ENCODE measurements at places on chromosomes 5 and 9.

- H3K4me1 ChIP-seq = no peaks in the 10 kb centered on the region
- DNase-seq = no peak
- no peaks in the 10 kb centered on the region for H3K27me3 ChIP-seq
- no peak overlapping the region for H3K4me3 ChIP-seq
- no peaks in the 10 kb centered on the region for H3K36me3 ChIP-seq
Measured at GRCh38 chr9:13141629-13142028, 137.9 kb downstream of the MPDZ start.

- H3K4me3 ChIP-seq = no peak overlapping the region
- peaks cover 12% of the 10 kb centered on the region for H3K27me3 ChIP-seq
- no peak for DNase-seq
- no peaks in the 10 kb centered on the region for H3K36me3 ChIP-seq
- no peak overlapping the region for H3K27ac ChIP-seq
Measured at GRCh38 chr5:181005791-181006190, 17.1 kb downstream of the BTNL3 start.

- peaks cover 4% of the 10 kb centered on the region for H3K27me3 ChIP-seq
- no peak overlapping the region for H3K27ac ChIP-seq
- no peak overlapping the region for H3K4me3 ChIP-seq
- DNase-seq = no peak
Measured at GRCh38 chr5:57494104-57495098, 11.8 kb upstream of the ACTBL2 start.

- H3K4me3 ChIP-seq = no peak overlapping the region
- H3K27ac ChIP-seq = no peak overlapping the region
- H3K4me1 ChIP-seq = peaks cover 14% of the 10 kb centered on the region
- DNase-seq = no peak
Measured at GRCh38 chr5:142767911-142768310, 2.3 kb upstream of the ARHGAP26 start.

DNA sequence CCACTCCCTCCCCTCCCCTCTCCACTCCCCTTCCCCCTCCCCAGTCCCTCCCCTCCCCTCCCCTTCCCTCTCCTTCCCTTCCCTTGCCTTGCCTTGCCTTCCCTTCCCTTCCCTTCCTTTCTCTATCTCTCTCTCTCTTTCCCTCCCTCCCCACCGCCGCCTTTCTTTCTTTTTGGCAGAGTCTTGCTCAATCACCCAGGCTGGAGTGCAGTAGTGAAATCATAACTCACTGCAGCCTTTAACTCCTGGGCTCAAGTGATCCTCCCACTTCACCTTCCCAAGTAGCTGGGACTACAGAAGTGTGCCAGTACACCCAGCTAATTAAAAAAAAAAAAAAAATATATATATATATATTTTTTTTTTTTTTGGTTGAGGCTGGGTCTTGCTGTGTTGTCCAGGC, 45.5 kb downstream of the IL31RA start:
- peaks cover 9% of the 10 kb centered on the region for H3K4me1 ChIP-seq
- peaks cover 23% of the 10 kb centered on the region for H3K27me3 ChIP-seq
- H3K4me3 ChIP-seq = no peak overlapping the region
- DNase-seq = no peak

- H3K36me3 ChIP-seq = peaks cover 21% of the 10 kb centered on the region
- no peak overlapping the region for H3K4me3 ChIP-seq
- H3K27ac ChIP-seq = no peak overlapping the region
- DNase-seq = no peak
- H3K4me1 ChIP-seq = peaks cover 14% of the 10 kb centered on the region
- H3K27me3 ChIP-seq = no peaks in the 10 kb centered on the region
Measured at GRCh38 chr5:97163360-97163764, 19.7 kb downstream of the RIOK2 start.

DNA sequence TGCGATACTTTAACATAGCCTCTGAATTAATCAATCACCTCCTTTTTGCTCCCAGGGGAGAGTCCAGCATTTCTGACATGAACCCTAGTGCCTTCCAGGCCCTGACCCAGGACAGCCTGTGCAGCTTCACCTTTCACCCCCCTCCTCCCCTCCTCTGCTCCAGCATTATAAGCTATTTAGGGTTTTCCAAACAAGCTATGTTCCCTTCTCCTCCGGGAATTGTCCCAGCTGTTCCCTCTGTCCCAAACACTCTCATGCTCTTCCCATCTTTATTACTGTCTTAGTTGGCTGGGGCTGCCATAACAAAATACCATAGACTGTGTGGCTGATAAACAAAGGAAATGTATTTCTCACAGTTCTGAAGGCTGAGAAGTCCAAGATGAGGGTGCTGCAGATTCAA, 161.5 kb downstream of the EBF1 start:
- H3K36me3 ChIP-seq = peaks cover 61% of the 10 kb centered on the region
- no peak for DNase-seq
- H3K4me3 ChIP-seq = no peak overlapping the region
- H3K4me1 ChIP-seq = peaks cover 62% of the 10 kb centered on the region

DNA sequence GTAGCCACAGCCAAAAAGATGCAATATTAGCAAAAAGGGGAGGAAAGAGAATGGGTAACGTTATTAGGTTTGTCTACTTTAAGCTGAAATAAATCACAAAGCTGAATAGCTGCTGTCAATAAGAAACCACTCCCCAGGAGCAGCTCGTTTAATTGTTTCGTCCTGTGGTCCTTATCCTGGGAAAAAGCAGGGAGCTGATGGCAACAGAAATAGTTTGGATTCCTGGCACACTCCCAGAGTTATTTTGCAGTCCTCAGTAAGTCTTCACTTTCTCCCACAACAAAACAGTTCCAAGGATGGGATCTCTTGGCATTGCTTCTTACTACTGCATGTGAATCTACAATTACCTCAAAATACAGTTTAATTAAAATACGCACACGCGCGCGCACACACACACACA, 28.8 kb downstream of the FRMD3 start:
- no peak overlapping the region for H3K27ac ChIP-seq
- H3K4me3 ChIP-seq = no peak overlapping the region
- H3K27me3 ChIP-seq = no peaks in the 10 kb centered on the region
- H3K4me1 ChIP-seq = peaks cover 8% of the 10 kb centered on the region
- H3K36me3 ChIP-seq = no peaks in the 10 kb centered on the region
- DNase-seq = no peak

- no peak for DNase-seq
- peaks cover 9% of the 10 kb centered on the region for H3K27me3 ChIP-seq
- no peaks in the 10 kb centered on the region for H3K4me1 ChIP-seq
- no peaks in the 10 kb centered on the region for H3K36me3 ChIP-seq
- H3K27ac ChIP-seq = no peak overlapping the region
- H3K4me3 ChIP-seq = no peak overlapping the region
Measured at GRCh38 chr5:147844846-147845245, 13.4 kb upstream of the SPINK1 start.

DNA sequence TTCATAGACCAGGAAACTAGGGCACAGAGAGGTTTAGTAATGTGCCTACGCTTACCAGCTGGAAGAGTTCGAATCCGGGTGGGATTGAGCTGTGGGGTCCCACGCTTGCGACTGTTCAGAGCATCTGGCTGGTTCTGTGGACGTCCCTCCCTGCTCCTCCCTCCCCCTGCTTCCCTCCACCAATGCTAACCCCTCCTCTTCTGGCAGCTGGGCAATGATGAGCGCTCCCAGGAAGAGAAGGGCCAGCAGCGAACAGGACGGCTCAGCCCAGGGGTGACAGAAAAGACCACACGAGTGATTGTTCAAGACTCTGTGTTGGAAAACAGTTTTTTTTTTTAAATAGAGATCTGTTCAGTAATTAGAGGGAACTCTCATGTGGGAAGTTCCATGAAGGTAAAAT, 6.9 kb downstream of the FAM163B start:
- peaks cover 4% of the 10 kb centered on the region for H3K36me3 ChIP-seq
- H3K4me3 ChIP-seq = no peak overlapping the region
- peaks cover 36% of the 10 kb centered on the region for H3K27me3 ChIP-seq
- peaks cover 8% of the 10 kb centered on the region for H3K4me1 ChIP-seq
- no peak overlapping the region for H3K27ac ChIP-seq

DNA sequence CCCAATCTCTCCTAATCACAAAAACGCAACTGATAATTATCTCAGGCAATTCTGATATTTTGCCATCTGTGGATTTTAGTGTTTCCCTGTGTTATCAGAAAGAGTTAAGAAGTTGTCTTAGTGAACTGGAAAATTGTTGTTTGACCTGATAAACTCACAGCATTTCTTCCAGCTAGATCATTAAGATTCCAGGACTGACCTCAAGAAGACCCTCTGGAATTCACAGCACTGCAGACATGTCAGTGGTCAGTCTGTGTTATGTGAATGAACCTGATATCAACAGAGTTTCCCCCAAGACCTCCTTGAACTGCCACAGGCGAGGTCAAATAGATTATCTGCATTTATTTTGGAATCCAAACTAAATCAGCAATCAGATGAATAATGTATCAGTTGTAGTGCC, 174.7 kb downstream of the FBXL7 start:
- no peaks in the 10 kb centered on the region for H3K27me3 ChIP-seq
- no peak overlapping the region for H3K4me3 ChIP-seq
- H3K36me3 ChIP-seq = no peaks in the 10 kb centered on the region
- H3K27ac ChIP-seq = no peak overlapping the region
- DNase-seq = no peak
- no peaks in the 10 kb centered on the region for H3K4me1 ChIP-seq

DNA sequence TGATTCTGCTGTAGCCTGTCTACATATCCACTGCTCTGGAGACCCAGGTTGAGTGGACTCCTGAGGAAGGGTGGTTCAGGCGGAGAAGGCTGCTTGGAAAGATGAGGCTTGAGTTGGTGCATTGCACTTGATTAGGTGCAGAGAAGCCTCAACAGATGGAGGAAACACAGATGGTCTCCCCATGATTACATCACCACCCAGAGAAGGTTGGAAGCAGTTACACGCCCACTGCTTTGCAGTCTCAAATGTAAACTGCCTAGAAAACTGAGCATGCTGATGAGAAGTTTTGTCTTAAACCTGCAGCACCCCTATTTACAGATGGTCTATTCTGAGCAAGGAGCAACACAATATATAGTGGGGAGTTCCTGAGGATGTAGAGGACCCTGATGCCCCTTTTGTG, 266.6 kb downstream of the PIK3R1 start:
- no peaks in the 10 kb centered on the region for H3K36me3 ChIP-seq
- H3K4me3 ChIP-seq = no peak overlapping the region
- no peaks in the 10 kb centered on the region for H3K27me3 ChIP-seq
- peaks cover 4% of the 10 kb centered on the region for H3K4me1 ChIP-seq
- no peak for DNase-seq

GRCh38 chr9:79639354-79639753, 67.6 kb downstream of the TLE4 start:
- peaks cover 85% of the 10 kb centered on the region for H3K36me3 ChIP-seq
- H3K27me3 ChIP-seq = no peaks in the 10 kb centered on the region
- H3K4me1 ChIP-seq = peaks cover 18% of the 10 kb centered on the region
- no peak overlapping the region for H3K27ac ChIP-seq

DNA sequence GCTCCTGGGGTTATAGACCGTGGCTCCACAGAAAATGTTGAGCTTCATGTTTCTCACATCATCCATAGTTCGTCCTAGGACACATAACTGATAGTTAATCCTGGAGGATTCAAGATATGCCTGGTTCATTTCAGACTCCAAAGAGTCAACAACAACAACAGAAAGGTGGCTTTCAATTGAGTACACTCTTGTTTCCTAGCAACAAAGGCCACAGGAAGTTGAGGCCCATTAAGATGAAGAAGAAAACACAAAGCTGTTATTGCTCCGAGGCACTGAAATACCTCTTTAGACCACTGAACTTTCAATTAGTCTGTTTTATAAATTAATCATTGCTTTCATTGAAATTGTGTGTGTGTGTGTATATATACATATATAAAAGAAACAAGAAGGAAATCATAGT, 154.5 kb downstream of the YIPF5 start:
- H3K4me1 ChIP-seq = no peaks in the 10 kb centered on the region
- no peaks in the 10 kb centered on the region for H3K36me3 ChIP-seq
- no peak overlapping the region for H3K4me3 ChIP-seq
- no peak overlapping the region for H3K27ac ChIP-seq

- no peak for DNase-seq
- no peaks in the 10 kb centered on the region for H3K4me1 ChIP-seq
- H3K4me3 ChIP-seq = no peak overlapping the region
- H3K27ac ChIP-seq = no peak overlapping the region
- H3K27me3 ChIP-seq = peaks cover 25% of the 10 kb centered on the region
Measured at GRCh38 chr5:140795259-140795641, 598 bp downstream of the PCDHA2 start.

- H3K27me3 ChIP-seq = no peaks in the 10 kb centered on the region
- no peak overlapping the region for H3K27ac ChIP-seq
- H3K36me3 ChIP-seq = no peaks in the 10 kb centered on the region
- no peaks in the 10 kb centered on the region for H3K4me1 ChIP-seq
- no peak overlapping the region for H3K4me3 ChIP-seq
- DNase-seq = no peak
Measured at GRCh38 chr5:175640106-175640775, 17.6 kb upstream of the HRH2 start.

- H3K4me3 ChIP-seq = peak overlapping the region; percentile 85
- no peaks in the 10 kb centered on the region for H3K27me3 ChIP-seq
- H3K27ac ChIP-seq = peak overlapping the region; percentile 87
- peaks cover 35% of the 10 kb centered on the region for H3K4me1 ChIP-seq
- peak; percentile 16 for DNase-seq
- H3K36me3 ChIP-seq = no peaks in the 10 kb centered on the region
Measured at GRCh38 chr5:179533907-179534306, 16.4 kb upstream of the RUFY1 start.

- no peak overlapping the region for H3K27ac ChIP-seq
- no peaks in the 10 kb centered on the region for H3K27me3 ChIP-seq
- DNase-seq = no peak
- no peaks in the 10 kb centered on the region for H3K36me3 ChIP-seq
- no peak overlapping the region for H3K4me3 ChIP-seq
Measured at GRCh38 chr5:152869971-152870370, 464.9 kb upstream of the NMUR2 start.

DNA sequence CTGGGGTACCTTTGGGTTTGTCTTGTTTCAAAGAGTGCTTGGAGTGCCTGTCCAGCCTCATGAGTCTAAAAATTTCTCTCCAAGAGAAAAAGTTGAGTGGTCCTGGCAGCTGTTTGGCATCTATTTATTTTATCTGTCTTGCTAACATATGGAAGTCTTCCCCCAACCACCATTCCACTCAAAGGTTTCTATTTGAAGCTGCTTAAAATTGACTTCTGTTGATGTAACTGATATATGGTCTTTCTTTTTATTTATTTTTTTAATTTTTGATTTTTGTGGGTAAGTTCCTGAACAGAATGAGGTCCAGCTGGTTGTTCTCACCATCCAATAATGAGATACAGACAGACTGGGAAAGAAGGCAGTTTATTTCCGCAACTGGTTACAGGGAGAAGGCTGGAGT, 178.7 kb upstream of the SGCD start:
- H3K27ac ChIP-seq = no peak overlapping the region
- no peak overlapping the region for H3K4me3 ChIP-seq
- no peak for DNase-seq
- no peaks in the 10 kb centered on the region for H3K36me3 ChIP-seq
- H3K4me1 ChIP-seq = no peaks in the 10 kb centered on the region

- H3K4me3 ChIP-seq = no peak overlapping the region
- no peak for DNase-seq
- H3K4me1 ChIP-seq = peaks cover 6% of the 10 kb centered on the region
- peaks cover 64% of the 10 kb centered on the region for H3K27me3 ChIP-seq
Measured at GRCh38 chr5:174736331-174736721, 11.9 kb downstream of the MSX2 start.

GRCh38 chr5:103889500-103890209, 327.1 kb upstream of the NUDT12 start:
- H3K4me1 ChIP-seq = no peaks in the 10 kb centered on the region
- H3K27me3 ChIP-seq = no peaks in the 10 kb centered on the region
- no peak overlapping the region for H3K4me3 ChIP-seq
- H3K36me3 ChIP-seq = no peaks in the 10 kb centered on the region

- H3K4me3 ChIP-seq = no peak overlapping the region
- peaks cover 65% of the 10 kb centered on the region for H3K4me1 ChIP-seq
- H3K27me3 ChIP-seq = peaks cover 67% of the 10 kb centered on the region
- peak overlapping the region; percentile 31 for H3K27ac ChIP-seq
- DNase-seq = no peak
Measured at GRCh38 chr5:961002-961710, 47.4 kb upstream of the NKD2 start.

Measured in stimulated activated naive B cell treated with anti-CD40 and anti-IgM and Interleukin-4, amounts not matched to agents 10 μg/mL and 1 μg/mL and 100 μg/mL, for 72 hours (primary cell).